Small intestine (tissue), 16 donors: ENCODE measurements at places on chromosomes 12 and 14.

DNA sequence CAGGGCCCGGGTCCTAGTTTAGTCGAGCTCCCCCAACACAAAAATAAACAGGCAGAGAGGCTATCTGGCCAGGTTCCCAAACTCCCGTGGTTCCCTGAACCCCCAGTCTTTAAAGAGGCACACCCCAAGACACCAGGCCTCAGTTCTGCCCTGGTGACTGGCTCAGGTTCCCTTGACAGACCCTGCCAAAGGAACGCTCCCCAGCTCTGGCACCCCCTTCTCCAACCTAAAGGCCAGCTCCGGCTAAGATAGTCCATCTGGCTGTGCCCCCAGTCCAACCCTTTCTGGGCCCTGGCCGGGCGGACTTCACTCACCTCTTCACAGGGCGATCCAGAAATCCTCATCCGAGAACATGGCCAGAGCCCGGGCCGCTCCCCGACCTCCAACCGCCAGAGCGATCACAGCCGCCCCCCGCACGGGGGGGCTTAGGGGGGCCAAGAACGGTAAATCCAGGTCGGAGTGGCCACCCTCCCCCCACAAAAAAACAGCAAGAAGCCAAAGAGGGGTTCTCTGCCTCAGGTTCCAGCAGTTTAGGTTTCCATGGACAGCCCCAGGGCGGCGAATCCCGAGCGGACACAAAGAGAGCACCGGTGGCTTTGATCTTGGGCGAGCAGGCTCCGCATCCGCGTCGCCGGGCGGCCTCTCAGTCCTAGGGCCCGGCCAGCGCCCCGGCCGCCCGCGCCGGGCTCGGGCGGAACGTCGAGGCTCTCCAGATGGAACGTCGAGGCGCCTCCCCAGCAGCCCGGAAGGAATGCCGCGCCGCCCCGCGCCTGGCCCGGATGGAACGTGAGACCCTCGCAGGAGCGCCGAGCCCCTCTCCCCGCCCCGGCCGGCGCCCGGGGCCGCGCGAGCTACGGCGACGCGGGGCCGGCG is 1.1 kb downstream of the KMT2D start:
- peak; percentile 33 for DNase-seq

DNA sequence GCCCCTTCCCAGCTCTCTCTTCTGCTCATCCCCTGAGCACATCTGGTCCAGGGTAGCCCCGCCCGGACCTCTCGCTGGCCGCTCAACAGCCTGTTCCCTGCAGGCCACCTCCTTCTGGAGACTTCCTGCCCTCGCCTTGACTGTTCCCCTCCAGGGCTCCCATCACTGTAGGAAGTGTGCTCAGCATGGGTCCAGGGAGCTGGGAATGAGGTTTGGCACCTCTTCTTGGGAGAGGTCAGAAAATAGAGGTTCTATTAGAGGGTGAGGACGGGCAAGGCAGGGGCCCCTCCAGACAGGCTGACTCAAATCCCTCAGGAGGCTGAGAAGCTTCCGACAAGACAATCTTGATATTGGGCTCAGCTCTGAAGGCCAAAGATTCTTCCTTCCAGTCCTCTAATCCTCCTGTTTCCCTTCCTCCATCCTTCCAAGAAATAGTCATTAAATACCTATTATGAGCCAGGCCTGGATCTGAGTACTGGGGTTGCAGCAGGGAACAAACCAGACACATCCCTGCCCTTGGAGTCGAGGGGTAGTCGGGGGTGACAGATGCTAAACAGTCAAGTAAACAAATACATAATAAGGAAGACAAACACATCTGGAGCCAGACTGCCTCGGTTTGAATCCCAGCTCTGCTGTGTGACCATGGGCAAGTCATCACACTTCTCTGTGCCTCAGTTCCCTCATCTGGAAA is 30.6 kb downstream of the CMKLR1 start:
- DNase-seq = no peak

- DNase-seq = no peak
Observed at GRCh38 chr12:41293461-41293860, 105.3 kb downstream of the PDZRN4 start.

DNA sequence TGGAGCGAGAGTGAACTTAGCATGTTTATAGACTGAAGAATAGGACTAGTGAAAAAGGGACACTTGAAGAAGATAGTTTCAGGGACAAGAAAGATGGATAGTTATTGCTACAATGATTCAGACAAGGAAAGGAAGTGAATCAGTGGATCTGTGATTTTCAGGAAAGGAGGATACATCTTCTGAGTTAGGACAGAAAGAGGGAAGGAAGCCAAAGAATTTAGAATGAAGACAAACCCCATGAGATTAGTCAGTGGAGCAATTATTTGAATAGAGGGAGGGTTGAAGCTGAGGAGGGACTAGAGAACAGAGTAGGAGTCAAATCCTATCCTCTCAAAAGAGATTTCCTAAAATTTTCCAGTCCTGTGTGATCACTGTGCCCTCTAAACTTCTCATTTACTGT is 282.7 kb downstream of the AKAP6 start:
- no peak for DNase-seq

DNA sequence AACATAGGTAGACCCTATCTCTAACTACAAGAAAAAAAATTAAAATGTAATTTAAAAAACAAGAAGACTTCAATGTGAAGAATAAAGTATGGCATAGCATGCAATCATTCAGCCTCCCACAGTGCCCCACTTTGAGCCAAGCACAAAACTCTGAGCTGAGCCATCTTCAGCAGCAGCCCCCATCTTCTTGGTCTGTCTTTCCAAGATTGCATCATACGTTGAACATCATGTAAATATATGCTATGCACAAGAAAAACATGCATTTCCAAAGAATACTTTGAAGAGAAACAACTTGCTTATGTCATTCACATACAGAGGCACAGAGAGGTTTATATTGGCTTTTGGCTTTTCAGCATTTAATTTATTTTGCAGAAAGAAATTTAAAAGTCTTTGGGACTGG is 105.8 kb upstream of the TMPO start:
- DNase-seq = no peak

DNA sequence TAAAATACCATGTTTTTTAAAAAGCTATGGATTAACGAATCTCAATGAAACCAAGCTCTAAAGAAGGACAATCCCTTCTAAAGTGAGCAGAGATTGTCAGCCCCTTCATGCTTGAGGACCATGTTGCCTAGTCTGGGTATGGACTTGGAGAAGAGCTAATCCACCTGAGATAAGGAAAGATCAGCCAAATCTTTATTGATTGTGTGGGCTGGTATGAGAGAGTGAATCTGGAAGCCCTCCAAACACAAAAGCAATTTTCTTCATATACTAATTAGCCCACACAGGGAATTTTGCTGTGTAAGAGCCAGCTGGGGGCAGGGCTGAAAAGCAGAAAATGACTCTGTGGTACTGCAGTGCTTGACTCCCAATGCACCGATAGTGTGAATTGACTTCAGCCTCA is 47.4 kb upstream of the DICER1 start:
- no peak for DNase-seq

- peak; percentile 58 for DNase-seq
Observed at GRCh38 chr14:70622111-70622712, 19.5 kb upstream of the TTC9 start.

- no peak for DNase-seq
Observed at GRCh38 chr12:128992116-128992515, 138.8 kb downstream of the GLT1D1 start.

- DNase-seq = no peak
Observed at GRCh38 chr12:53042607-53043454, 7.0 kb upstream of the TNS2 start.

- peak; percentile 11 for DNase-seq
Observed at GRCh38 chr12:3137268-3137781, 60.1 kb downstream of the TSPAN9 start.

- no peak for DNase-seq
Observed at GRCh38 chr12:105347499-105347898, 17.0 kb downstream of the C12orf75 start.

DNA sequence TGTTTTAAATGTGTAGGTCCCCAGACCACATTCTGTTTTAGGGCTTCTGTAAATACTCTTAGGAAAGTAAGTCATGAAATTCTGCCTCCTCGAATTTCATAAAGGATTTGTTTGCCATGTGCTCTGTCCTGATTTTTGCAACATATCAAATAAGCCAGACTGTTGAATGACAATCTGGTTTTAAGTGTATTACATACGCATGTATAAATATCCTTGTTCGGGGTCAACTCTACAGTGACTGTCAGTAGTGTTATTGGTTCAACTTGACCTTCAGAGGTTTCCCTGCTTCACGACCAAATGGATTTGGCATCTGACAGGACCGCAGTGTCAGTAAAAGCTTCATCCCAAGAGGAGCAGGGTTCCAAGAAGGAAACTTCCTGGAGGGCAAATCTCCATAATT is 52.7 kb downstream of the PPM1A start:
- no peak for DNase-seq

GRCh38 chr14:54637270-54638134 is 70.6 kb downstream of the SAMD4A start:
- no peak for DNase-seq

- DNase-seq = peak; percentile 74
Observed at GRCh38 chr14:61477712-61478462, 156.5 kb downstream of the PRKCH start.

DNA sequence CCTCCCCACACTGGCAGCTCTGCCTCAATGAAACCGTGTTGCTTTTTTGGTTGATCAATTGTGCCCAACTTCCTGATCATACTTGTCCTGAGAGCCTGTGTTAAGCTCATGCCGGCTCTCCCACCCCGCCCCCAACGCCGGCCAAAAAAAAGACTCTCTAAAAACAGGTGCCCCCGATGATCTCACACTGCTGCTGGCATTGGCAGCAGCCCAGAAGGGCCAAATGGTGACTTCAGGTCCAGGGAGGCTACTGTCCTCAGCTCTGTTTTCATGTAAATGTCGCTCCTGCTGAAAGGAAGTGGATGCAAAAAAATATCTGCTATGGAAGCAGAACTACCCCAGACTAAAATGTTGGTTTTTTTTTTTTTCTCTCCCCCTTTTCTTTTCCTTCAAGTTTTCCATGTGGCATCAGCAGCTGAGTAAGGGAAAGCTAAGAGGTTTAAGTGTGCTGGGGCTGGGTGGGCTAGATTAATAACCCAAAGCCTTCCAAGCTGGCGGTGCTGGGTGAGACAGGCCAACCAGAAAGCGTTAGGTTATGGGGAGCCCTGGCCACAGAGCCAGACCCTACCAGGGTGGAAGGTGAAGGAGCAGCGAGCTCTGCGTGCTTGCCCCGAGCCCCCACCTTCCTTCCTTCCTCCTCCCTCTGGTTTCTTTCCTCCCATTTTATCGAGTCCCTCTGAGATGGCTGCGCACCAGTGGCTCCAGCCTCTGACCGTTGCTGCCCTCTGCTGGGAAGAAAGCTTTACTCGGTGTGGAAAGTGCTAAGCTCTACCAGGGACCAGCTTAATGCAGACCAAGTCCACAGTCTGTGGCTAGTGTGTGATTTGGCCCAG is 396.1 kb downstream of the NRXN3 start:
- DNase-seq = peak; percentile 76

DNA sequence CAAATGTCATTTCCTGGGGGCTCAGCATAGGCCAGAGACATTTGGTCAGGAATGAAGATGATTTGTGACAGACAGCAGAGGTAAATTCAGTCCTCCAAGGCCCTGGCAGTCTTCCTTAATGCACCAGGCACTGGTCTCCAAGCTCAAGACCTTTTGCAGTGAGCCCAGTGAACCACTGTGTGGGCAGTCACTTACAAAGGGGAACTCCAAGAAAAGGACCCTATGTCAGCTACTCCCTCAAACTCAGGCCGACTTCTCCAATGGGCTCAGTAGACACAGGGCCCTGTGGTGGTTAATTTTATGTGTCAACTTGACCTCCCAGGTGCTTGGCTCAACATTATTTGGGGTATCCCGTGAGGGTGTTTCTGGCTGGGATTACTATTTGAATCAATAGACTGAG is 29.3 kb upstream of the PLEK2 start:
- no peak for DNase-seq

- no peak for DNase-seq
Observed at GRCh38 chr14:77058117-77058516, 29.6 kb upstream of the IRF2BPL start.

GRCh38 chr12:56104109-56104814 is at the start of gene PA2G4:
PA2G4 (plus strand) TSS chr12:56104559; CDS start chr12:56104738, 179 bp downstream.
- peak; percentile 99 for DNase-seq

DNA sequence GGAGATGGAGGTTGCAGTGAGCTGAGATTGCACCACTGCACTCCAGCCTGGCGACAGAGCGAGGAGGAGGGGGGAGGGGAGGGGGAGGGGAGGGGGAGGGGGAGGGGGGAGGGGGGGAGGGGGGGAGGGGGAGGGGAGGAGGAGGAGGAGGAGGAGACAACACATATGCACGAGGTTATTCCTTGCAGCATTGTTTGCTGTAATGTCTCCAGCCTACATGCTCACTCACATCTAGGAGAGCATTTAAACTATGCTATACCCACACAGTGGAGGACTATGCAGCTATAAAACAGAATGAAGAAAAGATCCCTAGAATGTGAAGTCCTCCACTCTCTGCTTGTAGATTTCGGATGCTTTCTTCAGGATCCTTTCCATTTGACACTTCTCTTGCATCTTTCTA is 3.5 kb upstream of the HIGD1C start:
- no peak for DNase-seq

DNA sequence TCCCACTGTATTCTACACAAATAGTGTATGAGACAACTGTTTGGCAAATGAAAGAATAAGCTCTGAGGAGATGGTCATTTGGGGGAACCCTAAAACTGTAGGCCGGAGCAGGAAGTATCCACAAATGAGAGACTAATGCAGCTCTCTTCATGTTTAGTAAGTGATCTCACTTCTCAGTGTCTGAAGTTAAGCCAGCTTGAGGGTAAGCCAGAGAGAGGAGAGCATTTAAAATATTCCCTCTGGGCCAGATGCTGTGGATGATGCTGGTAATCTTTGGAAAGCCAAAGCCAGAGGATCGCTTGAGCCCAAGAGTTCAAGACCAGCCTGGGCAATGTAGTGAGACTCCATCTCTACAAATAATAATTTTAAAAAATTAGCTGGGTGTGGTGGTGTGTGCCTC is 130.6 kb upstream of the SINHCAF start:
- DNase-seq = no peak

- no peak for DNase-seq
Observed at GRCh38 chr12:499837-500458, 40.2 kb downstream of the B4GALNT3 start.

GRCh38 chr12:52517005-52517835 is 3.0 kb downstream of the KRT5 start:
- DNase-seq = no peak

DNA sequence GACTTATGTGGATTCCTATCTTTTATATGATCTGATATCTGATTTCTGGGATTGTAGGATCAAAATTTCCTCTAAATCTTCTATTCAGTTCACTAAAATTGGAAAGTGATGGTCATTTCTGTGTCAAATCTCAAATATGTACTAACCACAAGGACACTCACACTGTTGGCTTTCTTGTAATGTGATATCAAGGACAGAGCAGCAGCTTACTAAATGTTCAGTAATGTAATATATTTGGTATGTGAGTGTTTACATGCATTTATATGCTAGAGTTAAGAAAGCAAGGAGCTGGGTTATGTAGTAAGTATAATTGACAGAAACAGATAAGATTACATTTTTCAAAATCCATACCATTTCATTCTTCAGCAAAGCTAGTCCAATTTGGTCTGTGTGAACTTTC is 16.5 kb downstream of the PUS7L start:
- DNase-seq = no peak

GRCh38 chr12:48053883-48054282 is 49.6 kb upstream of the COL2A1 start:
- DNase-seq = no peak

- DNase-seq = no peak
Observed at GRCh38 chr12:124754491-124754890, 109.2 kb downstream of the SCARB1 start.
